ENCODE measurements at places on chromosomes 12 and 14.

GRCh38 chr12:11633968-11634367 lies 15.5 kb upstream of the ETV6 start:
- no peak for DNase-seq

DNA sequence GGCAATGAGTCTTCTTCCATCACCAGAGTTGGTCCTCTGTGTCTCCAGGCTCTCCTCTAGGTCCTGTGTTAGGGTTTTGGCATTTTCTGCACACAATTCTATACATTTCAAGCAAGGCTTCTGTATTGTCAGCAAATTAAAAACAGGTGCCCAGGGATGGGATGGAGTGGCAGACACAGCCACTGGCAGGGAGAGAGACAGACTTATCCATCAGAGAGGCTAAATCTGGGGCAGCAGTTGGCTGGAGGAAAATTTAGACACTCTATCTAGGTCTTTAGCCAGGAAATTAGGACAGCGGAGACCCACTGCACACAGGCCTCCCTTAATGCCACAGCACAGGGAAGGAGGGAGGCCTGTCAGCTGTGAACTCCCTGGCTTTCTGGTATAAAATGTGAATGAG lies 20.2 kb downstream of the PLEKHD1 start:
- DNase-seq, result no peak

DNA sequence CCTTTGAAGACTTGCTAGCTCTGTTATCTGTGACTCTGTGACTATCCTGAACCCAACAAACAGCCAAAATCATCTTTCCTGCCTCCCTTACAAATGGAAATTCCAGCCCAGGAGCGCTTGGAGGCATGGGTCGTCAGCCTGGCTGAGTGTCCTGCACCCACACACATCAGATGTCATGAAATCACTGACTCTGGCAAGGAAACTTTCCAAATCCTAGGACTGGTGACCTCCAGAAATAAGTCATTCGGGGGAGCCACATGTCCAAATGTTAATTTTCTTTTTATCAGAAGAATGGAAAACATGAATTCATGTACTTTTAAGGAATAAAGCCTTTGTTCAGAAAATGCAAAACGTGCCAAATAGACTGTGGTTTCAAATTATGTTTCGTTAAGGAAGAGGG lies 96.3 kb upstream of the EVL start:
- DNase-seq, result no peak

DNA sequence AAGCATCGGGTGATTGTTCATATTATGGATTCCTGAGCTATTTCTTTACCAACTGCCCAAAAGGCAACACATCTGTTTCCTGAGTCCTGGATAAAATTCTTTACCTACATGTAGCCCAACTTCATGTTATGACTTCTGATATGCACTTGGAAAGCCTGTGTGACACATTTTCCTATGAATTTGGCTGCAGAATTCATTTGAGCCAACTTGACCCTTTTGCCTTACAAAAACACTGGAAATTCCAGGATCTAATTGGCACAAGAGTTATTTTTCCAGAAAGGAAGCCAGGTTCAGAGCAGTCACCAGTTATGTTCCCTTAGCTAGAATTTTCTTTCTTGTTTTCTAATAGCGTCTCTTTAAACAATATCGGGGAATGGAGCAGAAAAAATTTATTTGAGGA lies 202.5 kb upstream of the LRIG3 start:
- no peak for DNase-seq

- DNase-seq, result peak; percentile 34
Observed at GRCh38 chr14:53209370-53209769, 56.2 kb upstream of the DDHD1 start.

- DNase-seq, result no peak
Observed at GRCh38 chr12:93571925-93572711, at the start of gene SOCS2. Gene SOCS2 (plus strand): TSS chr12:93572675. CDS start chr12:93572898, 223 bp downstream.

GRCh38 chr12:47860279-47860841 lies 40.7 kb upstream of the HDAC7 start:
- no peak for DNase-seq

DNA sequence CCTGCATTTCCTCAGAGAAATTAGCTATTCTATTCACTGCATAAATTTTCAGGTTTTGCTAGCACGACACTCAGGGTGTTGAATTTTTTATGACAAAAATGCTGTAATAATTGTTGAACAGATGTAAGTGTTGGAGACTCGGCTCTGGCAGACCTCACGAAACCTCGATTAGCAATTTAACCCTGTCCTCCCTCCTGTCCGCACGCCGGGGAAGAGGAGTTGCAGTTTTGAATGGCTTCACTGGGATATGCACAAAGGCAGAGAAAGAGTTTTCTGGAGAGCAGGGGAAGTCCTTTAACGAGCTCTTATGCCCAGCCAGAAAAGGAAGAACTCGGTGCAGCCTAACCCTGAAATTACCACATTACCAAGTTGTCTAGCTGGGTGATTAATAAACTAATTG lies 661.1 kb downstream of the VRK1 start:
- DNase-seq, result no peak

GRCh38 chr12:13061377-13061776 lies 17.2 kb downstream of the FAM234B start:
- DNase-seq, result no peak

GRCh38 chr12:111672822-111673381 lies 12.9 kb downstream of the BRAP start:
- no peak for DNase-seq

GRCh38 chr14:31465111-31465510 lies 7.8 kb upstream of the DTD2 start:
- DNase-seq, result no peak

DNA sequence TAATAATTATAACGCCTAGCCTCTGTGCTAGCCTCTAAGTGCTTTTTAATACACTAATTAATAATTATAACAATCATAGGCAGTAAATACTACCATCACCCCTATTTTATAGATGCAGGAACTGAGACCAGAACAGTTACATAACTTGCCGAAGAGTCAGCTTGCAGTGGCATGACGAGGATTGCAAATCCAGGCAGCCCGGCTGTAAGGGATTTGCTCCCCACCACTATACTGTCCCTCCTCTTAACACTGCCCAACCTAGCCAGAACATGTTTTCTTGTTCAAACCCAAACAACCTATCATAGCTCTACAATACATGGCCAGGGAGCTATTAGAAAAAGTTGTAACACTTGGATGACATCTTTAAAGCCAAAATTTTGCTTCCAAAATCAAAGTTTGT lies 33.9 kb upstream of the VASH1 start:
- DNase-seq, result no peak

- no peak for DNase-seq
Observed at GRCh38 chr14:23929136-23929535, 24.4 kb upstream of the DHRS4 start.

- DNase-seq, result peak; percentile 71
Observed at GRCh38 chr12:1593174-1594005, 991 bp downstream of the FBXL14 start.

- DNase-seq, result peak; percentile 60
Observed at GRCh38 chr12:88052686-88053085, 23.5 kb upstream of the C12orf50 start.

DNA sequence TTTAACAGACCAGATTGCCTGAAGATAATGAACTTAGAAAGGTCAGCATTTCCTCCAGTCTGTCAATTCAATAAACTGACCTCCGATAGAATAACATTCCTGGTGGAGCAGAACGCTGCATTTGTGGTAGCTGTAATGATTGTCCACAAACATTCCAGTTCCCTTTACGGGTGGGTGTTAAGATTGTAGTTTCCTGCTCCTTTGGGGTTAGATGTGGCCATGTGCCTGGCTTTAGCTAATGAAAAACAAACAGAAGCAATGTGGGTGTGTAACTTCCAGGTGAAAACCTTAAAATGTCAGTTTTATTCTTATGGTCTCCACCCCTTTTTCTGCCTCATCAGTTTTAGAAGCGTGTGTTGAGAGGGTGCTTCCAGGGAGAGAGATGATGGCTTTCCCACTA lies 217.3 kb upstream of the CRY1 start:
- DNase-seq, result no peak

DNA sequence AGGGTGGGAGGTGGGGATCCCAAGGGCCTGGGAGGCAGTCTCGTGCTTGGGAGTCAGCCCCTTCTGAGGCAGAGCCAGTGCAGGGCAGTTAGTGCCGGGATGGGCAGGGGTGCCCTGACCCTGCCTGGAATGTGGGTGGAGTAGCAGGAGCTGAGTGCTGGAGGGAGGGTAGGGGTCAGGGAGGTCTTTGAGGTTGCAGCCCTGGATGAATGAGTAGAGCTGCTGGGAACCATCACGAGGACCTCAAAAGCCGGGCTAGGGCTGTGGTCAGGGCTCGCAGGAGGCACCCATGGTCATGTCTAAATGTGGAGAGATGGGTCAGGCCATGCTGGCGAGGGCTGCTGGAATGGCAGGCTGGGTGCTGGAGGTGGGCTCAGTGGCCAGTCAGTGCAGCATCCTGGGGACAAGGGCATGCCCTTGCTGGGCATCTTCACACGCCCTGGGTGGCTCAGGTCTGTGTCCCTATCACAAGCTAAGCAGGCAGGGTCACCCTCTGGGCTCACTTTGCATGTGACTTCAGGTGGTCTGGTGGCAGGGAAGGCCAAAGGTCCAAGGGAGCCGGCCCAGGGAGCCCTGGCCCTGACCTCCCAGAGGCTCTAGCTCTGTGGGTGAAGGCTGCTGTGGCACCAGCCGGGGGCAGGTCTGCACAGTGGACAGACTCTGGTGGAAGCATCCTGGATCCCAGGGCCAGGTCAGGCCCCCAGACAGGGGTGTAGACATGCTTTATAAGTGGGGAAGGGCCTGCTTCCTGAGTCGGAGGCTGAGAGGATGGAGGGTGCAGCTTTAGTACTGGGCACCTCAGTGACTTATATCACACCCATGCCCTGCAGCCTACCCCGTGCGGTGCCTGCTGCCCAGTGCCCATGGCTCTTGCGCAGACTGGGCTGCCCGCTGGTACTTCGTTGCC lies 24.5 kb downstream of the PAPLN start:
- DNase-seq, result no peak

GRCh38 chr12:74685385-74685784 lies 147.8 kb downstream of the ATXN7L3B start:
- DNase-seq, result no peak

- DNase-seq, result no peak
Observed at GRCh38 chr12:122635471-122635870, 67.7 kb downstream of the HCAR2 start.

- DNase-seq, result no peak
Observed at GRCh38 chr14:53532853-53533252, 379.7 kb upstream of the DDHD1 start.
